ENCODE measurements at places on chromosomes 4 and X.

DNA sequence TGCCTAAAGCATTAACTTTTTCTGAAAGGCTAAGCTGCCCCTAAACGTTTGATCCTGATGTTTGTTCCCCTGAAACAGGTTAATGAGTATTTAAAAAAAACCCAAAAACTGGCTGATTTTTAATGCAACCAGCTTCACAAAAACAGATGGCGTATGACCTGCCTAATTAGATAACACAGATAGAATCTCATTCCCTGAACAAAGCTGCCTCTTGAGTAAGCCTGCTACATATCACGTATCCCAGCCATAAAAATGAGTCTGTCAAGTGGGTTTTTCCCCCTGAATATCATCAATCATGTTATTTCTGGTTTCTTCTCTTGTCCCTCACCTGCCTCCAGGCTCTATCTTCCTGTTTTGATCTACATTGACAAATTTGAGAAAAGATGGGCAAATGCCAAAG lies 154.2 kb upstream of the FAM9B start:
- no peak for DNase-seq

- DNase-seq, result no peak
Observed at GRCh38 chrX:140912606-140913005, 89.8 kb upstream of the SPANXB1 start.

- DNase-seq, result no peak
Observed at GRCh38 chrX:149570668-149571067, 16.6 kb downstream of the MAGEA9B start.

DNA sequence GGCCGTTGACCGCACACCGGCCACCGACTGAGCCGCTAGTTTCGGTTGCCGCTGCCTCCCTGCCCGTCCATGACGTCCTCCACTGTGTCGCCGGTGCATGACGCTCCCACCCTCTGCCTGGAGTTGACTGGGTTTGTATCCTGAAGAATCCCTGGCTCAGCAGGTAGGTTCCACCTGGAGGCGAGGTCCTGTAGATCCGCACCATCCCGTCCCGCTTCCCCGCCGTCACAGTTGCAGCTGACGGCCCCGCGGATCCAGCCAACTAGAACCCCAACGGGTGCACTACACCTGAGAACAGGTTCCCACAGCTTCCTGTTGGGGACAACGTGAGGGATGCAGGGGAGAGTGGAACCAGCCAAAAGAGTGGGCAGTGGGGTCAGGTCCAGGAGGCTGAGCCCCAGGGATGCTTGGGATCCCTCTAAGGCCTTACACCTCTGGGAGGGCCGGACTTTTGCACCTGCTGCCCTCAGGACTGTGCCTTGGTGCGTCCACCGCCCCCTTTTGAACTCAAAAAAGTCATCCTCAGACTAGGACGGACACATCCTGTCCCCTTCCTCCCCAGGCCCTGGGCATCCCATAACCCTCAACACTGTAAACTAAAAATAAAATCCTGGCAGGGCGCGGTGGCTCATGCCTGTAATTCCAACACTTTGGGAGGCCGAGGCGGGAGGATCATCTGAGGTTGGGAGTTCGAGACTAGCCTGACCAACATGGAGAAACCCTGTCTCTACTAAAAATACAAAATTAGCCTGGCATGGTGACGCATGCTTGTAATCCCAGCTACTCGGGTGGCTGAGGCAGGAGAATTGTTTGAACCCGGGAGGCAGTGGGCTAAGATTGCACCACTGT lies 1.1 kb upstream of the SLBP start:
- no peak for DNase-seq

- DNase-seq, result no peak
Observed at GRCh38 chrX:11137543-11138139, 26.5 kb downstream of the HCCS start.

DNA sequence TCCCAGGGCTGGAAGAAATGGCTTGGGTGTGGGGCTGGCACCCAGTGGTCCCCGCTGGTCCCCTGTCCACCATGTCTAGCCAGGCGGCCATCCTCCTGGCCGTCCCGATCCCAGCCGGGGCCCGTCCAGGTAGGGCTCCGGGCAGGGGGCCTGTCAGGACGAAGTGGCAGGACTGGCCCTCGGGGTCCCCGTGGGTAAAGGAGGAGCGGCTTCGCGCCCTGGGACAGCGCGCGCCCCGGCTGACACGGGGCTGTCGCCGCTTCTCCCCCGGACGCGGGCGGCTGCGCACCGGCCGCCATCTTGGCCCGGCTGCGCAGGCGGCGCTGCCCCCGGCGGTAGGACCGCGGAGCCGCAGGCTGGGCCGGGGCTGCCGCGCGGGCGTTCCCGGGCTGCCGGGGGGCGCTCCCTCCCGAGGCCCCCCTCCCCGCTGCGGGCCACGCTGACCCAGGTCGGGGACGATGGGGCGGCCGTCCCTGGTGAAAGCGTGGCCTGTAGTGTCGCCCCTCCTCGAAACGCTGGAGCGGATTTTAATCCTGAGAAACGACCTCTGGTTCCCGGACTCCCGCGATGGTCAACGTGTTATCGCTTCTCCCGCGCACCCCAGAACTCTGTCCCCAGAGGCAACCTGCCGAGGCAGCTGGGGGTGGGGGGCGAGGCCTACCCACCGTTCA lies 60.4 kb upstream of the BCOR start:
- no peak for DNase-seq

Measured in NCI-H1436 treated with DMSO at 0.1 percent for 48 hours (cell line).